Stimulated activated CD4-positive, alpha-beta T cell treated with anti-CD3 and anti-CD28 coated beads, Interleukin-2, amount 100 ng/mL, for 48 hours (primary cell): ENCODE measurements at places on chromosomes 5 and 9.

DNA sequence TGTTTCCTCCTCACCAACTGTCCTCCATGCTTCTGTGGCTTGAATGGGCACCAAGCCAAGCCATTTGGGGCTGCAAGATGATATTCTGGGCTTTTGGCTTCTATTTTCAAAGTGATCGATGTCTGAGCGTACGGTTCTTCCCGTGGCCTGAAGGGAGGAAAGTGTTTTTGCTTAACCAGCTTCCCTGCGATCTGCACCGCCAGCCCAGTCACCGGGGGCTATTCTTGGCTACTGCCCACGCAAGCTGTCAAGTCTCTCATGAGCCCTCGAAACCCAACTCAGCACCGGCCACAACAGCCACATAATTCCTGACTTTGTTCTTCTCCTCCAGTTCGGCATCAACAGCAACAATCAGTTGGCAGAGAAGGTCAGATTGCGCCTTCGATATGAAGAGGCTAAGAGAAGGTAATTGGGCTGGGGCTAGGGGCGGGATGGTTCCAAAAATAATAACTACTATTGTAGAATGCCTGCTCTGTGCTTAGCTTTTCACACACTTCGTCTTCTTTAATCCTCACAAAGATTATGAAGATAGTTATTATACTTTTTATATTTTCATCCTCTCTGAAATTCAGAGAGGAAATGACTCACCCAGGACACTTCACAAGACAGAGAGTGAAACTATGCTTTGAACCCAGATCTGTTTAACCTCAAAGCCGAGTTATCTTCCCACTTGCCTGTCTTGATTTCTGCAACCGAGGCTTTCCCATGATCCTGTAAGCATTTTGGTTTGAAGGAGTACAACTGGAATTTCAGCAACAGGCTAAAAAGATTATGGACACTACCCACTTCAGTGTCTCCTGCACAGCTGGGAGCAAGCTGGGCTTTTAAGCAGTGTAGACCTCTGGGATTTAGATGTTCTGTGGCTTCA, 76.4 kb upstream of the RARS1 start:
- peak; percentile 24 for DNase-seq

GRCh38 chr5:159469496-159470372, 139.4 kb upstream of the IL12B start:
- no peak for DNase-seq

DNA sequence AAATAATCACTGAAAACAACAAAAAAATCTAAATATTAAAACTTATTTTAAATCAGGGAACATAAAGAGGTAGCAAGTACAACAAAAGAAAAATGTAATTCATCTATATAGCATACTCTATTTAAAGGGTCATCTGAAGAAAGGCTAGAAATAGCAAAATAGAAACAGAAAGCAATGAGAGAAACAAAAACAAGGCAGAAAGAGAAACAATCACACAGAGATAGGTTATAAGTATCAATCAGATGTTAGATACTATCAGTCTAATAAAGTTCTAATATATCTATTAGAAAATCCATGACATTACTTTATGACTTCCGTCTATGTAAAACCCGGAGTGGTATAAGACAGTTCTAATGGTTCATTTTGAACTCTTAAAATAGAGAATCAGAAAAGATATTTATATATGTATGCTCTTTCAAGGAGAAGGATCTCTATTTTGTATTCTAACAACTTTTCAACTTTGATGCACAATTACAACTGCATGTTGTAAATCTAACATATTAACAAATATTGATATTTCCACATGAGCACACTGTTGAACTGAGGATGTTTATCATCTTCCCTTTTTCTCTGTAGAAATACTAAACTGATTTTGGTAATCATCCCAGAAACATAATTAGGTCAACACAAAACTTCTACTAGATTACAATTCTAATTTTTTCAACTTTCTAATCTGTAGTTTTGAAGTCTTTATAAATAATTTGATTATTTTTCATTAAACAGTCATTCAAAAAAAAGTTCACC, 15.8 kb downstream of the RICTOR start:
- DNase-seq, result no peak

- DNase-seq, result no peak
Measured at GRCh38 chr5:134446938-134447337, 35.3 kb upstream of the CDKN2AIPNL start.

DNA sequence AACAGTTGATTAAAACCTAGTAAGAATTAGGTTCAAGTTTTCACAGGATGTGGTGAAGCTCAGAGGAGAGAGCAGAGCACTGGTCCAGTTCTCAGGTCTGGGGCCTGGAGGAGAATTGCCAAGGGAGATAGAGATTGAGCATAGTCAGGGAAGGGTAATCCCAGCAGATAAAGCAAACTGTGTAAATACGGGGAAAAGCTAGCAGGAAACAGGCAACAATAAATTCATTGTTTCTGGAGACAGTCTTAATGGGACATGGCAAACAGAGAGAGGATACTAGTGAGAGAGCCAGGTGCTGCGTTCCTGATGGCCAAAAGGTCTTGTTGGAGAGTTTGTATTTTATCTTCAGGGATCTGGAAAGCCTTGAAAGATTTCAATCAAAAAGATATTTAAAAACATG, 333.0 kb downstream of the PDE4D start:
- no peak for DNase-seq

- no peak for DNase-seq
Measured at GRCh38 chr5:107063511-107063910, 607.2 kb downstream of the EFNA5 start.

- no peak for DNase-seq
Measured at GRCh38 chr9:3699883-3700282, 174.1 kb upstream of the RFX3 start.

- no peak for DNase-seq
Measured at GRCh38 chr5:158349987-158350386, 491.0 kb upstream of the CLINT1 start.

DNA sequence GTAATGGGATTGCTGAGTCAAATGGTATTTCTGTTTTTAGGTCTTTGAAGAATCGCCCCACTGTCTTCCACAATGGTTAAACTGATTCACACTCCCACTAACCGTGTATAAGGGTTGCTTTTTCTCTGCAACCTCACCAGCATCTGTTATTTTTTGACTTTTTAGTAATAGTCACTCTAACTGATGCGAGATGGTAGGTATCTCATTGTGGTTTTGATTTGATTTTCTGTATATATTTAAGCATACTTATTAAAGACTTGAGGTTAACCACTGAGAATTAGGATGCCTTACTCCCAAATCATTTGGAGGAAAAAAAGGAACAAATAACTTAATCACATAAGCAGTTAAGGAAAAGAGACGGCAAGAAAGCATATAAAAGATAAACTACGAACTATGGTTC, 181.6 kb upstream of the FST start:
- DNase-seq, result no peak

- no peak for DNase-seq
Measured at GRCh38 chr5:179275381-179275878, 69.8 kb downstream of the ADAMTS2 start.

GRCh38 chr5:175809531-175810121, 61.8 kb upstream of the CPLX2 start:
- no peak for DNase-seq

DNA sequence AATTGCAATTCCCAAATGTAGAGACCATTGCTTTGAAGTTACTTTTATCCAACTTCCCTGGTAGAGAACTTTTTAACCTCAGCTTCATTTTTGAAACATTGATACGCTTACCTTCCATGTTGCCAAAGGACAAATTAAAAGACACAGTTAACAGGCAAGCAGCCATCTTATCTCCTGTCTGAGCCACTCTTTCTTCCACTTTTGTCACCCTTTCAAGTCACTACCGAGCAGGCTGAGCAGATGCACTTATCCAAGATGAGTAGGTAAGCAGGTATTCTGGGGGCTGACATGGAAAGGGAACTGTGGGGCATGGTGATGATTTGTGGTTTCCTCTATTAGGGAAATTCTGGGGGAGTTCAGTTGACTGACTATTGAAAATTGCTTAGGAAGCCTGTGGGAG, 66.7 kb downstream of the DOCK2 start:
- no peak for DNase-seq

DNA sequence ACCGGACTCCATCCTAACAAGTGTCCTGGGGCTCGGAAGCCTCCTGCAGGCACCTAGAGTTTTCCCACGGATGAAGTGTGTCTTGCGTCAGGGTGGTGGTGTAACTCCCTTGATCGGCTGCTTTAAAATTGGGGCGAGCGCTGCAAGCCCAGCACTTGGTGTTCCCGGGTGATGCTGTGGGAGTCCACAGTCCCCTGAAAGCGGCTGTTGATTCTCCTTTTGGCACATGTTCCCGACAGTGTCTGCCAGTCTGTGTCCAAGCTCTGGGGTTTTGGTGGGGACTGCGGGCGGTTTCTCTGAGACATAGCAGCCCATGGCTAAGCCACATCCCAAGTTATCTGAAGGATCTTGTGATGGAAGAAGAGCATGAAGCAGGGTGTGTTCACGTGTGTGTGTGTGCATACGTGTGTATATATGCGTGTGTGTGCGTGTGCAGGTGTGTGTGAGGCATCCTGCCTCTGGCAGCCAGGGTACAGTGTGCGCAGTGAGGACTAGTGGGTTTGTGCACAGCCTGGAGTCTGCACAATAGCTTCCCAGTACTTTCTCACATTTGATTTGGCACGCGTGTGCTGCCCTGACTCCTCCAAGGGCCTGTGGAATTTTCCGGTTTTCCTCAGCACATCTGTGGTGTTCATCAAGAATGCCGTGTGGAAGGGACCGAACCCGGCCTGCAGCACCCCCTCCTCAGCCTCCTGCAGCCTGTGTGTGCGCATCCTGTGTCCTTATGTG, 16.9 kb downstream of the SLC25A48 start:
- no peak for DNase-seq

- no peak for DNase-seq
Measured at GRCh38 chr5:95843733-95844223, 21.3 kb upstream of the GLRX start.

GRCh38 chr9:120841930-120842684, 615 bp downstream of the PSMD5 start:
- no peak for DNase-seq

DNA sequence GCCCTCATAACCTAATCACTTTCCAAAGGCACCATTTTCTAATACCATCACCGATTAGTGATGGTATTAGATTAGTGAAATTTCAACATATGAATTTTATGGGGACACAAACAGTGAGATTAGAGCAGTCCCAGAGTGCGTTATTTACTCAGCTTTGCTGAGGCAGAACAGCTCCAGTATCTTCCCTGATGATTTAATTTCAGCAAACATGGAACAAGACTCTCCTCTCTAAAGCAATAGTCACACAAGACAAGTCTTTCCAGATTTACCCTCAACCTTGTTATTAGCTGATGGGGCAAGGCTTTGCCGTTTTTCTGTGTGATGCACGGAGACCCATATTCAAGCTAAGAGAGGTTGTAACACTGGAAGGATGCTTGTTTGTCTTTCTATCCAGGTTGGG, 333.4 kb downstream of the FBXL7 start:
- no peak for DNase-seq

DNA sequence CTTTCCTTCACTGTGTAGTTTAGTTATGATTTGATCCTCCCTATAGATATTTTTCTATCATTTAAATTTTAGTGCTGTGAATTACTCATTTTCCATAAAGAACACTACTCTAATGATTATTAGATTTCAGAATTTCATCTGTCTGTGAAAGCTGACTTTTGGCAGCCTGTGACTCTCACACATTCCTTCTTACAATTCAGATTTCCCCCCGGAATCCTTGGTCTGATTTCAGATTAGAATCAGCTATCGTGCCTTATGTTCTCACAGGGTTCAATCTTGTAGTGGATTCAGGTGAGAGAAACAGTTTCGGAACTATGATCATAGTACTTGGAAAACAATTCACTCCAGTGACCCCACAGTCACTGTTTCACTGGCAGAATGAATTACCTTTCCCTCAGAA, 26.2 kb downstream of the ZNF474 start:
- no peak for DNase-seq

- no peak for DNase-seq
Measured at GRCh38 chr5:80916676-80917075, 43.5 kb upstream of the RASGRF2 start.

GRCh38 chr9:35906923-35907699, 1.1 kb downstream of the HRCT1 start:
- DNase-seq, result no peak

DNA sequence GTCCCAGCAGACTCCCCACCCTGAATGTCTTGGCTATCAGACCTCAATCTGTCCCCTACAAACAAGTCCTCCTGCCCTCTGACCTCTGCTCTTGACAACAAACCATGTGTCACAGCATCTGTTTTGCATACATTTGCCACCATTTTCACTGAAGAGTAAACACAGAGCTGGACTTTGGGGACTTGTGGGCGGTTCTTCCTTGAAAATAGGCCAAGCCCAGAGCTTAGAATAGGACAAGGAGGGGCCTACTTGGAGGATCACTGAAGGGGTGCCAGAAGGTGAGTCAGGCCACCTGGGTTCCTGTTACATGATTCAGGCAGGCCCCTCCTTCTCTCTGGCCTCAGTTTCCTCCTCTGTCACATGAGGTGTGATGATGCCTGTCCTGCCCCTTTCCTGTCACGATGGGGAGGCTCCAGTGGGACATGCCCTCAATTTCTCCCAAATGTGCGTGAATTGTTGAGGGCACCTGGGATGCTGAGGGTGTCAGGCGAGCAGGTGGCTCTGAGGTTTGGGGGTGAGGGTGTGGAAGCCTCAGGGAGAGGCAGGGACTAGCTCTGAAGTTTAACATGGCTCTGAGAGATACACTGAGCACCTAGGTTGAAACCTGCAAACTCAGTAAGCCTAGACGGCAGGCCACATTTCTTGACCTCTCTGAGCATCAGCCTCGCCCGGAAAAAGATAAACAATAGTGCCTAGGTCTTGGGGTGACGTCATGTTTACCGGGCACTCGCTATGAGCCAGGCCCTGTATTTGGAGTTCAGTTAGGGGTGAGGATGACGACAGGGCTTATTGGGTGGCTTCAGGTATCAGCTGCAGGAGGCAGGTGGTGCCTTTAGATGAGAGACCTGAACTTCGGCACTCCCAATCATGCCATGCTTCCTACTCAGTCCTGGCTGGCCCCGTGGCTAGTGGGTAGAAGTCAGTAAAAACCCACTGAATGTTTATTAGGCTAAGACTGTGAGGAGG, 107.6 kb upstream of the PITX1 start:
- no peak for DNase-seq

DNA sequence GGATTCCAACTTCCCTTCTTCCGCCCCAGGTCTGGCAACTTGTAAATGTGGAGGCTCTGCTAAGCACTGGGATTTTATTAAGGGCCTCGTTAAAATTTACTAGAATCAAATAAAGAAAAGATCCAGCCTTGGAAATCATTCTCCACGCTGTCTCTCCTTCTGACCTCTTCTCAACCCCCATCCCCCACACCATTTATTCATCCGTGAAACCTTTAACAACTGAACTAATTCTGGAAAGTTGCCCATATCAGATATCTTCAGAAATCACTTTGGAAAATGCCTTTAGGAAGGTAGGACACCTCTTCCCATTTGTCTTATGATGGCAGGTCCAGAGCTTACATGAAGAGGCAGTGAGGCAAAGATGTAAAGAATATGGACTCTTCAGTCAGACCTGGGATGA, 288.5 kb downstream of the SLIT3 start:
- DNase-seq, result no peak

- no peak for DNase-seq
Measured at GRCh38 chr5:113692466-113692865, 179.0 kb downstream of the YTHDC2 start.

- DNase-seq, result no peak
Measured at GRCh38 chr9:90287567-90288274, 354.9 kb downstream of the DIRAS2 start.

- no peak for DNase-seq
Measured at GRCh38 chr9:80649496-80649895, 1039.9 kb downstream of the TLE1 start.

- no peak for DNase-seq
Measured at GRCh38 chr9:129582855-129583254, 38.0 kb downstream of the C9orf50 start.
